ENCODE measurements at places on chromosomes 5 and 9.

GRCh38 chr5:54457094-54457862 is 1.8 kb downstream of the HSPB3 start:
- DNase-seq, result no peak

- no peak for DNase-seq
These were observed 61.1 kb upstream of the TAS2R1 start for GRCh38 chr5:9691261-9691660.

DNA sequence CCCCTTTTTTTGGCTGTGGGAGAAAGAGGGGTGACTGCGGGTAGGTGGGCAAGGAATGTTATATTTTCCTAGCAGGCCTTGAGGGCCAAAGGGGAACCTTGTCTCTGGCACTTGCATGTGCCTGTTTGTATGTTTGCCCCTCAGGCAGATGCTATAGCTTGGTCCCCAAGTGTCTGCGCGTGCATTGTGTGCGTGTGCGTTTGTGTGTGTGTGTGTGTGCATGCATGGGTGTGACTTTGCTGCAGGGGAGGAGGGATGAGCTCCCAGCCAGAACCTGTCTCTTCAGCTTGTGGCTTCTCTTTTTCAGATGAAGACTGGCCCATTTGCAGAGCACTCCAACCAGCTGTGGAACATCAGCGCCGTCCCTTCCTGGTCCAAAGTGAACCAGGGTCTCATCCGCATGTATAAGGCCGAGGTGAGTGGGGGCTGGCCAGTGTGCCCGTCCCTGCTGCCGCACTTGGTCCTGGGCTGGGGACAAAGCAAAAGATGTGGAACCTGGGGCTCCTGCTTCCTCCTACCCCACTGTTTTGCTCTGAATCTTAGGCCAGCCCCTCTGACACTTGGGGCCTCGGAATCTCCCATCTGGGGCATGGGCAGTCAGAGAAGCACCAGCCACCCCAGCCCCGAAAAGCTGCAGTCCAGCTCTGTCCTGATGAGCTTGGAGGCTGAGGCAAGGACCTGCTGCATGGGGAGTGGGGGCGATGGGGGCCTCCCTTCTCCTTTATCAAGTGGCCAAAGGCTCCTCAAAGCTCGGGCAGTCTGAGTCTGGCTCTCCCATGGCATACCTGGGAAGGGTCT is 31.1 kb downstream of the PTPA start:
- no peak for DNase-seq

DNA sequence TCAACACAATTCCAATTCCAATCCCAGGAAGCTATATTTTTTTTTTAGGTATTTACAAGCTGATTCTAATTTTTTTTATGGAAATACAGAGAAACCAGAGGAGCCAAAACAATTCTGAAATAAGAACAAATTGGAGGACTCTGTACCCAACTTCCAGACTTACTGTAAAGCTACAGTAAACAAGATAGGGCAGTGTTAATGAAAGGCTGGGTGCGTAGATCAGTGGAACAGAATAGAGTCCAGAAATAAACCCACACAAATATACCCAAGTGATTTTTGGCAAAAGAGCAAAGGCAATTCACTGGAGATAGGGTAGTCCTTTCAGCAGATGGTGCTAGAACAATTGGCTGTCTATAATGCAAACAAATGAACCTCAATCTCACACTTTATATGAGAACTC is 50.6 kb downstream of the WHRN start:
- DNase-seq, result no peak

- no peak for DNase-seq
These were observed 8.8 kb downstream of the SPRY4 start for GRCh38 chr5:142316051-142316450.

DNA sequence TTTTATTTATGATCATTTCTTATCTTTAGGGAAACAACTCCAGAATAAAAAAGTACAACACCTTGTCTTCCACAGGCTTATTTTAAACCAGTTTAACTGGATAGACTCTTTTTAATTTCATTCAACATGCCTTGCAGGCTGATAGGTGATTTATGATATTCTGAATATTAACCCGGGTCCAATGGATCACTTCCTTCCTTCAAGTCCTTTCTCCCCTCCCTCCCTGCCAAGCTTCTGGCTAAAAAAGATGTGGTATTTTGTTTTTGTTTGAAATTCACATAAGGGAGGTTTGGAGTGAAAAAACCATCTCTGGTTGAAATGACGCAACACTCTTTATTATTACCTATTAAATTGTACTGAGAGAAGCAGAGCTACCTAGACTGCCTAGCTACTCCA is 265.3 kb downstream of the MLLT3 start:
- no peak for DNase-seq

GRCh38 chr9:1332156-1332555 is 282.0 kb downstream of the DMRT2 start:
- no peak for DNase-seq

GRCh38 chr9:126532951-126533925 is 80.5 kb upstream of the LMX1B start:
- DNase-seq, result no peak

DNA sequence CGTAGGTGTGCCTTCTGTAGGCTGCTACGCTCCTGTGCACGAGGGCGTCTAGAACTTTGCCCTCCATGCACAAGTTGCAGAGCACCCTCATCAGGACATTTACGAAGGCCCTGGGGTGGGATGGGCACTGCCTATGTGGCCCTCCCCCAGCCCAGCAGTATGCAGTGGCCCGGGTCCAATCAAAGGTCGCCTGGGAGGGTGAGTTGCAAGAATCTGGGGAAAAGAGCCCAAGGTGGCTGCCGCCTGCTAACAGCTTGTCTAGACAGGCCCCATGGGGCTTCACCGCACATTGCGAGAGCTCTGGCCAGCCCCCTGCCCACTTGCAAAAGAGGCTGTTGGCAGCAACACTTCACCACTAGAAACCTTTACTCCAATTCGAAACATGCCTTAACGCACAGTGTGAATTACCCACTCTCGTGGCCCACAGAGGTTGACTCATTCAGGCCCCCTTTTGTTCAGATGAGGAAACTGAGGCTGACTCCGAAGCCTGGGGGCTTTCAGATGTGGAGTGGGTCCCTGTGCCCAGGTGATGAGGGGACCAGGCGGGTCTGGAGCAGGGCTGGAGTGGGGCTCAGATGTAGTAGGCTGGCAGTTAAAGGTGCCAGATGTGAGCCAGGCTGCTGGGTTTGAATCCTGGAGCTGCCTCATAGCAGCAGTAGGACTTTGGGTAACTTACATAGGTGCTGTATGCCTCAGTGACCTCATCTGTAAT is 31.8 kb upstream of the IL17B start:
- no peak for DNase-seq

- DNase-seq, result no peak
These were observed 2144.3 kb upstream of the C9orf72 start for GRCh38 chr9:29717631-29718030.

DNA sequence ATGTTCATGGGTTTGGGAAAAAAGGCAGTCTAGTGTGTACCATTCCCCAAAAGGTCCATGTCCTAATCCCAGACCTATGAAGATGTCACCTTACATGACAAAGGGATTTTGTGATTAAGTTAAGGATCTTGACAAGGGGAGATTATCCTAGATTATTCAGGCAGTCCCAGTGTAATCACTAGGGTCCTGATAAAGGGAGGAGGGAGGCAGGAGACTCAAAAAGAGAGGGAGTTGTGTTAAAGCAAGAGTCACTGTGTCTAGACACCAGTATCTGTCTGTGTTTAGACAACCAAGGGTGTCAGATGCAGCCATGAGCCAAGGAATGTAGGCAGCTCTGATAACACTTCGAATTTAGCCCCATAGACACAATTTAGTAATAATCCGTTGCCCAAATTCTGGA is 49.5 kb downstream of the DPYSL3 start:
- no peak for DNase-seq

- no peak for DNase-seq
These were observed 43.5 kb upstream of the RNF38 start for GRCh38 chr9:36443581-36443980.

- DNase-seq, result no peak
These were observed 98.7 kb downstream of the DROSHA start for GRCh38 chr5:31433229-31433628.

DNA sequence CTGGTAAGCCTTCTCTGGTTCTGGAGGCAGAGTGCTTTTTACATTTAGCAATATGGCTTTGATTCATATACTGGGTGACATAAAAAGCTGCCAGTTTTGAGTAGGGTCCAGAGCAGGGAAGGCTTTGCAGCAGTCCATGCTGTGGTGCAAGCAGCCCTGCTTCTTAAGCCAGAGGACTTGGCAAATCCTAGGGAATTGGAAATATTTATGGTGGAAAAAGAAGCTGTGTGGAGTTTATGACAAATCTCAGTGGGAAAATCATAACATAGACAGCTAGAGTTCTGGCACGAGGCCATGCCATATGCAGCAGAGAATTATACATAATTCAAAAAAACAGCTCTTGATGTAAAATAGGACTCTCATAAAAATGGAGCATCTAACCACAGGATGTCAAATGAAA is 536.4 kb downstream of the RASEF start:
- no peak for DNase-seq

DNA sequence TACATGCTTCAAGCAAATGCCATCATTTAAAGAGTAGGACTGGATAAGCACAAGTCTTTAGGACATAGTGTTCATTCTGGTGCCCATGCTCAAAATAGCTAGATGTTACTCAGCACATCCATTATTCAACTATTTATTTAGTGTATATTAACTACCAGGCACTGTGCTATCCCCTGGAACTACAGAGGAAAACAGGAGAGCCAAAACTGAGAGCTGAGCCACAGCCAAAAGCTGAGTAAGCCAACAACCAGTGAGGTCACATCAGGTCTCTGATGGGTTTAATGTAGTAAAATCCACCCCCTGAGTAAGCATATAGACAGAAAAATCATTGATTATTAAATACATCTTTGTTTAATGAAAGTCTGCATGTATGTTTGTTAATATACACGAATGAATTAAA is 469.3 kb upstream of the DMAC1 start:
- DNase-seq, result no peak

DNA sequence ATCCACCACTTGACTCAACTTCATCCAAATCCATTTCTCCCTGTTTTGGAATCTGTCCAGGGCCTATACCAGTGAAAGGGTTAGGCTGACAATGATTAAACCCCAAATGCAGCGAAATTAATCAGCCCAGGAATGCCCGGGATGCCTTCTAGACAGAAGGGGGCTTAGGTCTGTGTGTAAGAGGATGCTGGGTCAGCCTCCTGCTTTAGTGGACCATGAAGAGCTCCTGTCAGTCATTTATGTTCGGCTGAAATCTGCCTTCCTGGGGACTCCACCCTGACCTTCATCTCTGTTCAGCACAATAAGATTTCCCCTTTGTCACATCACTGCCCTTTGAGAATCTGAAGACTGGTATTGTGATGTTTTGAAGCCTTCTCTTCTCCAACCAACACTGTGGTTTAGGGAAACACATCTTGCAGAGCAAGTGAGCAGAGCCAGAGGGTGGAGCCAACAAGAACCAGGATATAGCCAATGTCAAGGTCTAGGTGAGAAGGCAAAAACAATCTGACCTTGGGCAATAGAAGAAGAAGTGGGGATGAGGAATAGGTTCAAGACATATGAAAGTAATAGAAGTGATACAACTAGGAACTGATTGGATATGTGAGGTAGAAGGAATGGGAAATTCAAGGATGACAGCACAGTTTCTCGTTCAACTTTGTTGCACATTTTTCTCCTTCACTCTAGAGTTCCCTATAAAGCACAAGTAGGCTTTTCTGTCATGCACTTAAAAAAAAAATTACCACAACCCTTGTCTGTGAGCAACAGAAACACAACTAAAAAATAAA is 234.4 kb downstream of the ARHGAP26 start:
- DNase-seq, result no peak

GRCh38 chr9:131053896-131054295 is 42.4 kb upstream of the AIF1L start:
- DNase-seq, result no peak

- DNase-seq, result no peak
These were observed 1788.0 kb upstream of the NUDT12 start for GRCh38 chr5:105350486-105351140.

DNA sequence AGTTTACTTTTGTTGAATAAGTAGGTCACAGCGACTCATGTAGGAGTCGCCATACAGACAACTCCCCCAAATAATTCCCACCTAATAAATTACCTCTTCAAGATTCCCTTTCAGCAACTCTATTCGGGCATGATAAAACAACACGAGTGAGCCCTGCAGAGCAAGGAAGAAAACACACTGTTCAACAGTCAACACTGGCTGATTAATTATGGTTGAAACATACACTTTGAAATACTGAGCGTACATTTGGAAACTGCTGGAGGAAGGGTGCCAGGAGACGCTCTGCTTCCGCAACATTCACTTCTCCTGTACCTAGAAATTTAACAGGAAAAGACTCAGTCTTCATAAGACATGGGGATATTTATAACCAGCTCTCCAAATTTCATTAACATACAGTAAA is 117.5 kb downstream of the TTC39B start:
- no peak for DNase-seq

DNA sequence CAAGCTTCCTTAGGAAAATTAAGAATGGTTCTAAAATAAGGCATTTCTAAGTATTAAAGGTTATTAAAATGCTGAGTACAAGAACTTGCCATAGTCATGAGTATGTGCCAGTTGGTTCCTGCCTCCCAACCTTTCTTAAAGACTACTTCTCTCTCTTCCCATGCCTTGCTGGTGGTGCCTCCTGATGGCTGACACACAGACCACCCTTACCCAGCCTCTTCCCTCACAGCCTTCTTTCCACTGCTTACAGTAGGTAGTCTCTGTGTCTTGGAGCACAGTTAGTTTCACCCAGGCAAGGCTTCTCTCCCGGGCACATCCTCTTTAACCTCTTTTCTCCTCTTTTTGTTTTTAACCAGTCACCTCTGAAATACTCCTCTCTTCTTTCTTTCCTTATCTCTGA is 20.6 kb upstream of the GPR150 start:
- DNase-seq, result no peak

GRCh38 chr9:18173923-18174322 is 300.0 kb upstream of the ADAMTSL1 start:
- no peak for DNase-seq

GRCh38 chr9:95936579-95937075 is 61.1 kb downstream of the ERCC6L2 start:
- DNase-seq, result no peak

- DNase-seq, result no peak
These were observed 137.4 kb upstream of the DMAC1 start for GRCh38 chr9:7936996-7937395.

DNA sequence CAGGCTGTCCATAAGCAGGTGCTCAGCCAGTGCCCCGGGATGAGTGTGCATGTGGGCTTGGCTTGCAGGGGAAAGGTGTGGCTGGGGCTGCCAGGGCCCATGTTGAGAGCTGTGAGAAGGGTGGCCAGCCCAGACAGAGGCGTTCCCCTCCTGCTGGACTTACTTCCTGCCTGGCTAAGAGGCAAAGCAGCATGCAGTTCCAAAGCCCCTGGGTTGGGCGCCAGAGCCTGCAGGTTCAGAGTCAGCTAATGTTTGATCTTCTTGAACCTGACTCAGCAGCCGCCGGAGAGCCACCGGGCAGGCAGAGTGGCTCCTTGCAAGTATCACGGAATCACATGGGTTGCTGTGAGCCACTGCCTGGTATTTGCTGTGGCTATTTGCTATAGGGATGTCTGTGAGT is 168.4 kb upstream of the MAP1B start:
- no peak for DNase-seq

DNA sequence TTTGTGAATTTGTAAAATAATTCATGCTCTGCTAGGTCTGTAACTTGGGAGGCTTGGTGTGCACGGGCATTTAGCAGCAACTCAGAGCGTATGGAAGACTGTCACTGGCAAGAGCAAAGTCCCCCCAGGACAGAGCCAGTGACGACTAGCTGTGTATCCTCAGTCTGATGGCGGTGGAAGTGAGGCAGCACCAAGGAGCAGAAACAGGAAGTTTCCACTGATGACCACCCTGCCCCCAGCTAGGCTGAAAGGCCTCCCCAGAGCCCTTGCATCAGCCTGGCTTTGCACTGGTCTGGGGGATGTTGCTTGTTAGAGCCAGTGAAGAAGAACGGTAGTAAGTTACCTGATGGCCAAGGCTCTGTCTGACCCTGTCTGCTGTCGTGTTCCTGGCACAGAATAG is 66.8 kb upstream of the ABL1 start:
- no peak for DNase-seq

Measured in activated CD8-positive, alpha-beta memory T cell treated with anti-CD3 and anti-CD28 coated beads for 48 hours (primary cell).